ENCODE measurements at places on chromosomes 7 and 10.

- no peak for DNase-seq
Measured at GRCh38 chr7:22481726-22482125, 18.3 kb downstream of the STEAP1B start.

DNA sequence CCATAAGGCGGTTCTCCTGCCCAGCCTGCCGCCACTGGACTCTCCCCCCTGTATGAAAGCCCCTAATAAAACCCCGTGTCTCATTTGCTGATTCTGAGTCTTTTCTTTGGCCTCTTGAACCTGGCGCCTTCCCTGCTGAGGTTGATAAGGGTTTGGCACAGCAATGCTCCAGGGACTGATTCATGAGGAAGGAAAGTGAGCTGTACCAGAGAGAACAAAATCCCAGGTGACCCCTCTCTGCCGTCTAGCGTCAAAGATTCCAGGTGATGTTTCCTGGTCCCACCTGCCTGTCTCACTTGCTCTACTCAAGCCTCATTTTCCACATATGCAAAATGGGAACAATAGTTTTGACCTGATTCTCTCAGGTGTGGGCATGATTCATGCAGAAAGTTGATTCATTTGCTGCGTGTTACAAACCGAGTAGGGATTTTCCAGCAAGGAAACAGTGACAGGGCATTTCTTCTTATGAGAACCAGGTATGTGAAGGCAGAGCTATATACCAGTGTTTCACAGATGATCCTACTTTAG is 730.6 kb upstream of the IGFBP3 start:
- DNase-seq, result no peak

GRCh38 chr10:45675388-45675787 is 2.8 kb upstream of the ZFAND4 start:
- DNase-seq, result no peak

GRCh38 chr10:110600487-110601101 is 33.1 kb downstream of the SMC3 start:
- DNase-seq, result peak; percentile 52
